Epithelial cell of alveolus of lung (primary cell): ENCODE measurements at places on chromosomes 12 and 14. TPM values are rescaled to one million over a fixed set of nuclear protein-coding genes. Genes with fewer than 3 reads are reported as not detected.

Gene NFE2
- not detected in 2 replicates for total RNA-seq

Gene ATXN7L3B
- 18.6 and 40.0 TPM in 2 replicates for total RNA-seq

Gene OTX2
- not detected in 2 replicates for total RNA-seq

Gene FRS2
- 22.9 and 48.5 TPM in 2 replicates for total RNA-seq

Gene NAV3
- 26.0 and 42.5 TPM in 2 replicates for total RNA-seq

Gene TTC8
- total RNA-seq, result 14.3 and 15.5 TPM in 2 replicates

Gene PNP
- 15.6 and 42.8 TPM in 2 replicates for total RNA-seq

Gene CIROP
- total RNA-seq, result 0.88 TPM in 1 of 2 replicates, not detected in the other

Gene PLEKHG3
- 3.2 and 8.5 TPM in 2 replicates for total RNA-seq

Gene LMBR1L
- total RNA-seq, result 31.7 and 38.4 TPM in 2 replicates

Gene MYH6
- total RNA-seq, result not detected in 2 replicates

Gene DLGAP5
- 18.1 and 29.1 TPM in 2 replicates for total RNA-seq

Gene CD163L1
- total RNA-seq, result 0.16 and 0.26 TPM in 2 replicates

Gene REM2
- total RNA-seq, result 0.32 and 0.39 TPM in 2 replicates

Gene IQSEC3
- total RNA-seq, result 0.08 TPM in 1 of 2 replicates, not detected in the other

Gene CLEC1A
- total RNA-seq, result 0.13 TPM in 1 of 2 replicates, not detected in the other

Gene DBX2
- total RNA-seq, result not detected in 2 replicates

Gene KCNH3
- 0.08 and 0.26 TPM in 2 replicates for total RNA-seq

Gene PTPRB
- total RNA-seq, result 0.08 and 1.7 TPM in 2 replicates

Gene SHMT2
- 276 and 355 TPM in 2 replicates for total RNA-seq

Gene NANOG
- total RNA-seq, result not detected in 2 replicates

Gene WNT5B
- total RNA-seq, result 8.6 and 32.8 TPM in 2 replicates

Gene WIF1
- total RNA-seq, result not detected in 2 replicates

Gene FSCB
- total RNA-seq, result not detected in 2 replicates
